ENCODE measurements at places on chromosomes 12 and 14.

DNA sequence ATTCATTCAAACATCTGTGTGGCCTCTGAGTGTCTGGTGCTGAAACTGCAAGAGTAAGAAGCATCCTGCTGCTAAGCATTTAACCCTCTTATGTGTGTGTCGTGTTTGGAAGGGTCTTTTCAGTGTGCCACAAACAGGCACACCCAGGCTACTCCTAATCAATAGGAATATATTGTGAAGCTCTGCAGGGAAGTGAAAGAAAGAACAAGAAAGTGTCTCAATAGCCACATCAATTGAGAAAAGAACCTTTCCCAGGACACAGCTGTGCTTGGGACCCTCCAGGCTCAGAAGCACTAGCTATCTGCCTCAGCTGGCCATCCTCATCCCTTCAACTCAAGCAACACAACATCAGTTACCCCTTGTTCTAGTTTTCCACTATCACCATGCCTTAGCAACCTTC is 13.4 kb upstream of the KRAS start:
- DNase-seq: no peak

DNA sequence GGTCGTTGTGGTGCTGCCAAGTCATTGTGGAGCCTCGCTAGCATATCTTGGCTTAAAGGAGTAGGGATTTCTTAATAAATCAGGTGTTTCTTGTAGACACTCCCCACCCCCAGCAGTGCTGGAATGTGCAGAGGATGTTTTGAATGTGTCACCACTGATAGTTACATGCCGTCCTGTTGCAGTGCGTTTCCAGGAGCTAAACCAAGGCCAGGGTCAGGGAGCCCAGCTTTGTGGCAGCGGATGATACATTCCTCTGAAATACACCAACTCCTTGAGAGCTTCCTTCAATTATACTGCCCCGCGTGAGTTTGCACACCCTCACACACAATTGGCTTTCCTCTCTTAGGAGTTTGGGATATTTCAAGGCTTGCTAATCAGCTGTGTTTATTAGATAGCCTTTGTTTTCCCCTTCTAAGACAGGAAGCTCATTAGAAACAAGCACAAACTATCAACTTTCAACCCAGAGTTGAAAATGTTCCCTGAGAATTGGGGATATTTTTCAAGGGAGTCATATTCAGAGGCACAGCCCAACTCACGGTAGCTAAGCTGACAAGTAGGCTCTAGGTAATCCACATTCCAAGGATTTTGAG is 154.9 kb downstream of the C12orf75 start:
- no peak for DNase-seq

DNA sequence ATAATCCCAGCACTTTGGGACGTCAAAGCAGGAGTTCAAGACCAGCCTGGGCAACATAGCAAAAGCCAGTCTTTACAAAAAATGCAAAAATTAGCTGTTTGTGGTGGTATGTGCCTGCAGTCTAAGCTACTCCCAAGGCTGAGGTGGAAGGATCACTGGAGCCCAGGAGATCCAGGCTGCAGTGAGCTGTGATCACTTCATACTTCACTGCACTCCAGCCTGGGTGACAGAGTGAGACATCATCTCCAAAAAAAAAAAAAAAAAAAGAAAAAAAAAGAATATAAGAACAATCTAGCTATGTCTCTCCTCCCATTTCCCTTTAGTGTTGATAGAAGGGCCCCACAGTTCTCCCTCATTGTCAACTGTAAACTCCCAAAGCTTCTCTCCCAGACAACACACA is 3.5 kb upstream of the BCAT1 start:
- DNase-seq: no peak

- no peak for DNase-seq
Measured at GRCh38 chr12:617304-617915, 45.8 kb downstream of the NINJ2 start.
